ENCODE measurements at places on chromosomes 16 and 17.

DNA sequence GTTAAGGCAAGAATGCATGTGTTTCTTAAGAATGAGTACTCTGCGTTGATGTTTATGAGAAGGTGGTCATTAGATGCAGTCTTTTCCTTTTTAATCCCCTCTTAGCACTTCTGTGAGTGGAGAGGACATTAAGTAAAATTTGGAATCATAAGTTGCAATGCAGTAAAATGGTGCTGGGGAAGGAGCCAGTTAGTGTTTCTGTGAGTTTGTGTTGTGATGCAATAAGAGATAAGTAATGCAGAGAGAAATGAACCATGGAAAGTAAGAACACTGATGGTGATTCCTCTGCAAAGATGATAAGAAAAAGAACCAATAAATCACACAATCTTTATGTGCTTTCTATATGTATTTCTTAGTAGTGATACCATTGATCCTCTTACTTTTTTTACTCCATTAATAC lies 20.0 kb downstream of the ABHD15 start:
- no peak for DNase-seq

DNA sequence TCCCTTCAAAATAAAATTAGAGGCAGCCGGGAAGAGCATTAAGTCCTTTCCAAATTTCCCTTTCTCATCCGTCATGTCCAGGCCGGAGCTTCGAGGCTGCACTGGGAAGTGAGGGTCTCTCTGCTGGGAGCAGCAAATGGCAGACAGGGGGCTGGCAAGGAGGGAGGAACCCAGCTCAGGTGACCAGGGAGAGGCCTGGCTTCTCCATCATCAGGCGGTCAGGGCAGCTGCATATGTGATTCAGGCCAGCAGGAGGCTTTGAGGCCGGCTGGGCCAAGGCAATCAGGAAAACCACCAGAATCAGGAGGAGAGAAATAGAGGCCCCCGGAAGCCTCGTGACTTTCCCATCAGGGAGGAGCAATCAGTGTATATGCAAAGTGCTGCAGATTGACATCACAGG lies 85.0 kb upstream of the RPL38 start:
- peak; percentile 2 for DNase-seq

DNA sequence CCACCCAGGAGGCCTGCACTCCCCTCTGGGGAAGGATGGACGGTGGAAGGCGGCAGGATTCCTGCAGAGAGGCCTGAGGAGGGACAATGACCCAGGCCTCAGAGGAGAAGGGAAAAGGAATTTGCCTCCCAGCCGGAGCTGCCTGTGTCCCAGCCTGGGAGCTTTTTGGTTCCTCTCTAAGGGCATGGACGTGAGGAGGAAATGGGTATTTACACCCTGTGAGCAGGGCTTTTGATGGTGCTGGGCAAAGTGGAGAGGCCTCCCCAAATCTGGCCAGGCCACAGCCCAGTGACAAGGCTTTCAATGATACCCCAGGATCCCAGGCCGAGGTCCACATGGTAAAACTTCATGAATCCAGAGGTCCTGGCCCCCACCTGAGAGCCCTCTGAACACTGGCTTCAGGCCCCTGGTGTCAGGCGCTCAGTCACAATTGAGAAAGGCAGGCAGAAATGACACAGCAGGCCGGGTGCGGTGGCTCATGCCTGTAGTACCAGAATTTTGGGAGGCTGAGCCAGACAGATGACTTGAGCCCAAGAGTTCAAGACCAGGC lies 56.0 kb upstream of the DOC2B start:
- DNase-seq: no peak

- DNase-seq: no peak
These were observed 34.7 kb upstream of the VPS4A start for GRCh38 chr16:69276148-69277115.

- no peak for DNase-seq
These were observed 2.6 kb downstream of the ENO3 start for GRCh38 chr17:4953451-4953961.

DNA sequence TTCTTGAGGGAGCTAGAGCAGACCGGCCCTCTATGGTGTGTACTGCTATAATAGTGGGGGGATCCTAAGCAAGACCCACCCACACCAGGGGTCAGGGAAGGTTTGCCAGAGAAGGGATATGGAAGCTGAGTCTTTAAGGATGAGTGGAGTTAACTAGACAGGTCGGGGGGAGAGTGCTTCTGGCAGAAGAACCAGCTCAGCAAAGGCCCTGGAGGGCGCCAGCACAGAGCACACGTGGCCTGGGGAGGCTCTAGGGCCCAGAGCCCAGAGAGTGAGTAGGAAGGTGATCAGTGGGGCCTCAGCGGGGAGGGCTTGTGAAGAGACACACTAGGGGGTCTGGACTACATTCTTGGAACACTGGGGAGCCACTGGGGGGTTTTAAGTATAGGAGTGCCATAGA lies 21.1 kb downstream of the NGFR start:
- no peak for DNase-seq

DNA sequence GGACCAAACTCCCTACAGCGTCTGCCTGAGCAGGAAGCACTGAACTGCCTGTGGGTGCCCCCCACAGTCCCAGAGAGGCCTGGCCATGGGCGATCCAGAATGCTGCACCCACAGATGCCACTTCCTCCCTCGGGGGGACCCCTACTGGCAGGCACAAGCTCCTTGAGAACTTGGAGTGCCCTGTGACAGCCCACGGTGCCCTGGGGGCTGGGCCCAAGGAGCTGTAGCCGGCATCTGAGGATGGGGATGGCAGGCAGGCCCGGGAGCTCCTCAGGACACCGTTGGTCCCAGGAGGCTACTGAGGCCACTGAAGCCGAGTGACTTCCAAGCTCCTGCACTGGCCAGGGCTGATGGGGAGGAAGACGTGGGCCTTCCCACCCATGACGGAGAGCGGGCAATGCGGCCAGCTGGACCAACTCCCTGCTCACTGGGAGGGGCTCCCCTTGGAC lies 15.1 kb upstream of the RASD1 start:
- no peak for DNase-seq

DNA sequence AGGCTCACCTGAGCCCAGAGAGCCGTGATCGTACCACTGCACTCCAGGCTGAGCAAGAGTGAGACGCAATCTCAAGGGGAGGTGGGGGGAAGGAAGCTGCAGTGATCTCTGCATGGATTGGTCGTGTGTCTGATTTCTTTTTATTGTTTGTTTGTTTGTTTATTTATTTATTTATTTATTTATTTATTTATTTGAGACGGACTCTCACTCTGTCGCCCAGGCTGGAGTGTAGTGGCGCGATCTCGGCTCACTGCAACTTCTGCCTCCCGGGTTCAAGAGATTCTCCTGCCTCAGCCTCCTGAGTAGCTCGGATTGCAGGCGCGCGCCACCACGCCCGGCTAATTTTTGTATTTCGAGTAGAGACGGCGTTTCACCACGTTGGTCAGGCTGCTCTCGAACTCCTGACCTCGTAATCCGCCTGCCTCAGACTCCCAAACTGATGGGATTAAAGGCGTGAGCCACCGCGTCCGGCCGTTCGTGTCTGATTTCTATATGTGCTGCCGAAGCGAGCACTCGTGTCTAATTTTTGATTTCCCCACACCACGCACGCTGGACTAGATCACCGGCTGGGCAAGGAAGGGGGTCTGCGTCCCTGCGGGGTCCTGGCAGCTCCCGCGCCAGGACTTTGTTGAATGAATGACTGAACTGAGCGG lies 448 bp upstream of the TNFRSF12A start:
- DNase-seq: no peak

- no peak for DNase-seq
These were observed 14.5 kb upstream of the SLC47A2 start for GRCh38 chr17:19730843-19731242.

DNA sequence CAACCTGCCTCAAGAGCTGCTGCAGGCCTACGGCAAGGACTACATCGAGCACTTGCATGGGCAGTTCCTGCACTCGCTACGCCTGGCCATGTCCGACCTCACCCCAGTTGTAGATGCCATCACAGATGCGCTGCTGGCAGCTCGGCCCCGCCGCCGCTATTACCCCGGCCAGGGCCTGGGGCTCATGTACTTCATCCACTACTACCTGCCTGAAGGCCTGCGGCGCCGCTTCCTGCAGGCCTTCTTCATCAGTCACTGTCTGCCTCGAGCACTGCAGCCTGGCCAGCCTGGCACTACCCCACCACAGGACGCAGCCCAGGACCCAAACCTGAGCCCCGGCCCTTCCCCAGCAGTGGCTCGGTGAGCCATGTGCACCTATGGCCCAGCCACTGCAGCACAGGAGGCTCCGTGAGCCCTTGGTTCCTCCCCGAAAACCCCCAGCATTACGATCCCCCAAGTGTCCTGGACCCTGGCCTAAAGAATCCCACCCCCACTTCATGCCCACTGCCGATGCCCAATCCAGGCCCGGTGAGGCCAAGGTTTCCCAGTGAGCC lies 5.8 kb downstream of the HSD11B2 start:
- no peak for DNase-seq

- no peak for DNase-seq
These were observed 1.4 kb upstream of the NDRG4 start for GRCh38 chr16:58498341-58499091.

- DNase-seq: peak; percentile 85
These were observed 172.6 kb downstream of the CDK5R1 start for GRCh38 chr17:32659419-32659842.

DNA sequence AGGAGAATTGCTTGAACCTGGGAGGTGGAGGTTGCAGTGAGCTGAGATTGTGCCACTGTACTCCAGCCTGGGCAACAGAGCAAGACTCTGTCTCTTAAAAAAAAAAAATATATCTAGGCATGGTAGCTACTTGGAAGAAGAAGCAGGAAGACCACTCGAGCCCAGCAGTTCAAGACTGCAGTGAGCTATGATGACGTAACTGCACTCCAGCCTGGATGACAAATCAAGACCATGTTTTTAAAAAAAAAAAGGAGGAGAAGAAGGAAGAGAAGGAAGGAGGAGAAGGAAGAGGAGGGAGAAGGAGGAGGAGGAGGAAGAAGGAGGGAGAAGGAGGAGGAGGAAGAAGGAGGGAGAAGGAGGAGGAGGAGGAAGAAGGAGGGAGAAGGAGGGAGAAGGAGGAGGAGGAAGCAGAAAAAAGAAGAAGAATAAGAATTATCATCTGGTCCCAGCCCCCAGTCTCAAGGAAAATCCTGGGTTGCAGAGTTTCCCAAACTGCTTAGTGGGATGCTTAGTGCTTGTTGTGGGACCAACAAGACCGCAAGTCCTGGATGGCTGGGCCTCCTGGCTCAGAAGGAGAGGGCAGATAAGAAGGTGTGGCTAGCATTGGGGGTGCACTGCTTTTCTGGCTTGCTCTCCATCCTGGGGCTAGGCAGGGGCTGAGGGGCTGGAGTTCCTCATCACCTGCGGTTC lies 3.7 kb upstream of the DRC7 start:
- DNase-seq: no peak

DNA sequence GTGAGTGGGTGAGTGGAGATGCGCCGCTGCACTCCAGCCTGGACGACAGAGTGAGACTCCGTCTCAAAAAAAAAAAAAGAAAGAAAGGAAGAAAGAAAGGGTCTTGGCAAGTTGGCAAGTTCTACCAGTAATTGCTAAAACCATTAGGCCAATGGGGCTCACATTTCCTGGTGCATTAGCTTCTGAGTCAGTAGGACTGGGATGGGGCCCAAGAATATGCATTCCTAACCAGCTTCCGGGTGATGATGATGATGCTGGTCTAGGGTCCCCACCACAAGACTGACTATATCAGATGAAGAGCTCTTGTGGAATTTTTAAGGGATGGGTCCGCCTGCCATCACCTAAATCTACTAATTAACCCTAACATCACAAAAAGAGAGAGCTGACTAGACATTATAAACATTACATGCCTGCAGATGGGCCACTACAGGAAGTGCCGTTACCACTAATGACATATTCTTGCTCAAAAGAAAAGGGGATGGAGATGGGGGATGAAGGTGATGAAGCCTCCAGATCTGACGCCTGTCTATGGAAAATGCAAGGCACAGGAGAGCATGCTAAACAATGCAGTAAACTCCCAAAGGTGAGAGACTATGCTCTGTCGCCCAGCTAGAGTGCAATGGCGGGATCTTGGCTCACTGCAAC lies 13.1 kb downstream of the MYH11 start:
- DNase-seq: no peak

DNA sequence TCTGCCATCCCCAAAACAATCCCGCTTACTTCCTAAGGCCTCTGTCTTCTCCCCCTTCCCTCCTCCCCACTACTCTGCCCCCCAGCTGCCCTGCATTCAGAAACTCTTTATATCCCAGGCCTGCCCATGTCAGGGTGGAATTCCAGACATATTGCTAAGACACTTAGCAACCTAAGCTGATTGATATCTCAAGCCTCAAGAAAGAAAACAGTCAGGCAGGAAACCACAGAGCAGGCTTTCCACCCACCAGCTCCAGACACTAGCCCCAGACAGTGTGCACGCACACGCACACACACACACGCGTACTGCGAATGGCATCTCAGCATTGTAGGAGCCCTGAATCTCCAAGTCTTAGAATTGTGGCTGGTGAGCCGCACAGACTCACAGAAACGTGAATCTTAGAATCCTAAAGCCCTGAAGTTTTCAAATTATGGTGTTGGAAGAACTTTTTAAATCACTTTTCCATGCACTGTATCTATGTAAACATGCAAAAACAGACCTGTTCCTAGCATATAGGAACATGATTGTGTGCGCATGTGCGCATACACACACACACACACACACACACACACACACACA lies 8.8 kb upstream of the LPCAT2 start:
- no peak for DNase-seq

GRCh38 chr16:85610059-85610445 lies 3.1 kb upstream of the GSE1 start:
- no peak for DNase-seq

DNA sequence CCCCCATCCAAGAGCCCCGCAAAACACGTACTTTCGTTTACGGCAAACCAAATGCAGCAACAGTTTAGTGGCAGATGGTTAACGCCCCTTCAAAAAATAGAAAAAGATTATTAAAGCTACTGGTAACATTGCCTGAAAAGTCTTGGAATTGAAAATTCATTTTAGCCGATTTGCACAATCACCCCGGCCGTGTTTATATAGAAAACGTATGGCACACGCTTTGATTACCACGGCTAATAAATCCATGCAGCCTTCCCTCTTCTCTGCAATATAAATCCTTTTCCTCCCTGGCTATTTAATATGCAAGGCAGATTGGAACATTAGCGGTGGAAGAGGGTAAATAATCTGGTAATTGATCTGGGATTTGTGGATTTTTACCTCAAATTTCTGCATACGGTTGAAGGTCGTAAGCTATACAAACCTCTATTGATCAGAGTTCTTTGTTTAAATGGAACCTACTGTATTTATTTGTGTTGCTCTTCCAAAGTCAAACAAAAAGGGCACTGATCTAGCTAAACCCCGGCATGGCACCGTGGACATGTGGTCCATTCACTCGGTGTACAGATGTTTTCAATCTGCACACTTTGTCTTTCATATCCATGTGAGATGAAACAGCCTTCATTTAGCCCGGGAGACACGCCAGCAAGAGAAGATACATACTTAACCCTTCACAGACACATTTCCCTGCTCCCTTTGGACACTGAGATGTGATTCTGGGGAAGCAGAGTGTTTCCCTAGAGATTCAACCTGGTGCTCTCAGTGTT lies 238.1 kb upstream of the MAF start:
- no peak for DNase-seq

Data from cerebellar cortex (tissue), 1 donor.